ENCODE measurements at places on chromosomes 11 and 22. TPM values are rescaled to one million over a fixed set of nuclear protein-coding genes. Genes with fewer than 3 reads are reported as not detected.

DNA sequence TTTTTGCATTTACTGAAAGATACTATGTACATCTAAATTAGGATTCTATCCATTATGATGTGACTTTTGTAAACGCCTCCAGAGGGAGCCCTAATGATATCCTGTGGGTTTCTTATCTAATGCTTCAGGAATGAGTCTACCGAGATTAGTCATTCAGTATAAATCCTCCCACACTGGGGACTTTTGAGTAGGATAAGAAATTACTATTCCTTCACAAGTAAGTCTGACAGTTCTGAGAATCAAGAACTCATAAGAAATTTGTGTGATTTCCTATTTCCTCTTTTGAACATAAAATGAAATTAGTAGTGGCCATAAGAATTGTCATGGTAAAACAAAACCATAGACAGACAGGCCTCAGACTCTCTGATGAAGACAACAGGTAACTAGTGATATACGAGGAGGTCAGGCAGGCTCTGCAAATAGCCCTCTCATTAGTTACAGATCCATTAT is 10.0 kb upstream of the OR5M1 start:
- DNase-seq: no peak

- no peak for DNase-seq
Measured at GRCh38 chr22:23119494-23120414, 22.0 kb downstream of the RSPH14 start.

- no peak for DNase-seq
Measured at GRCh38 chr11:75014129-75014528, 25.4 kb downstream of the NEU3 start.

GRCh38 chr11:117826832-117827231 is 2.3 kb upstream of the FXYD2 start:
- no peak for DNase-seq

DNA sequence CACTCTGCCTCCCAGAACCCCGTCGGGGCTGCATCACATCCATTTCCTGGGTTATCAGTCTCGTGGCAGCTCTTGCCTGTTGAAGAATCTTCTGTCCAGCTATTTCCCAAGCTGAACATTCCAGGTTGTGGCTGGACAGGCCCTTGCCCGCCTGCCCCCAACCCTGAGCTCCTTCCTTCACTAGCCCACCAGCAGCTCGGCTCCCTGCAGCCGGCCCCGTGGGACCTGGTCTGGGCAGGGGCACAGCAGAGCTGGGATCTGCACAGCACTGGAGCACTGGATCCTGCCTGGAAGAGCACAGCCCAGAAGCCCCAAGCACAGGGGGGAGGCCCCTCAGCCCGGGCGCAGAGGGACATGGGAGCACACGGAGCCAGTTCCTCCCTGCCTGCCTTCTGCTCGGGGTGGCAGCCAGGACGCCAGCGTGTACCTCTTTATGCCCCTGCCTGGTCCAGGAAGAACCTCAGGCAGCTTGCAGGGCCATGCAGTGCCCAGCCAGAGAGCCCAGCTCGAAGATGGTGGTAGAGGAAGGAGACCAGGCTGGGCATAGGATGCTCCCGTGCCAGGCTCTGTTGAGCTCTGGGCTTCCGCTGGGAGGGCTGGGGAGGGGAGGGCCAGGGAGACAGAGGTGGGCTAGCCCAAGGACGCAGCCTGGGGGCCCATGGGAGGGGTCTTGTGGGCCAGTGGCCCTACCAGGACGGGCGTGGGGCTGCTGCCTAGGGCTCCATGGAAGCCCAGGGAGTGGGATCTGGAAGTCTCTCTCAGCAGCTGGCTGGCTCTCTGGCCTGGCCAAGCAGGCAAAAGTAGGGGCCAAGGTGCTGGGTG is 16.6 kb upstream of the GNB1L start:
- no peak for DNase-seq

DNA sequence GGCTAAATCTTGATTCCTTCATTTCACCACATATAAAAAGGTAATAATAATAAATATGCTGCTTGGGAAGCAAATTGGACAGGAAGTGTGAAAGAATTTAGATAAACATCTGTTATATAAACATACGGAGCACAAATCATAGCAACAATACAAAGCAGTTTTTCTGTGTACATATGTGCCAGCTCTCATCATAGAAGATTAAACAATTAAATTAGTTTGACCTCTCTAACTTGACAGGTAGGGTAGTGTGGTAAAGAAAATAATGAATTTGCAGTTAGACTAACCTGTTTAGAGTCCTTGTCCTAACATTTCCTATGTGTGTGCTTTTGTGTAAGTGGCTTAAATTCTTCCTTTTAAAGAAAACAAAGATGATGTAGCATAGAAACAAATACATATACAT is 995.7 kb upstream of the TENM4 start:
- DNase-seq: no peak

DNA sequence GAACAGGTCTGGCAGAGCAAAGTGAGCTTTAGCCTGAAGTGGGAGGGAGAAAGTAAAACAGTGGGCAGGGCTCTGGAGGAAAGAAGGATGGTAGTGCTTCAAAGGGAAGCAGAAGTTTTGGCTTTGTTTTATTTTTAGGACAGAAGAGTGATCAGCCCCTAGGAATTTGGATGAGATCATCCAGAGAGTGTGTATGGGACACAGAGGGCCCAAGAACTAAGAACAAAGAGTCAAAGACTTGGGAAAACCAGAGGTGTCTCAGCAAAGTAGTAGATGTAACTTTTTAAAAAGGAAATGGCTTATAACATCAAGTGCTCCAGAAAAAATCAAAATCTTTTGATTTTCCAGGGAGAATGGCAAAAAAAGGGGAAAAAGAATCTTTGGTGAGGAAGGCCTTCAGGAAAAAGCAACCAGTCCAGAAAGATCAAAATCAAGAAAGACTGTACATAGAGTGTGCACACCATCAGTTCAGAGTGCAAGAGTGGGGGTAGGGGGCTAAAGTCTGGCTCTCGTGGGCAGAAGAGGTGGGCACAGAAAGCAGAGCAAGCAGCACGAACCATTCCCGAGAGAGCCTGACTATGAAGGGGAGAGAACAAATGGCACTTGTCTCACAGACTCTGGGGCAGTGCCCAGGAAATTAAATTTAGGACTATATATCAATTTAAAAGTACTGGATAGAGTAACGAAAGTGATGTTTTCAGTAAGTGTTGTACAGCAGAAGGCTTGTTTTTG is 30.0 kb downstream of the MAPK1 start:
- no peak for DNase-seq

GRCh38 chr11:64371201-64371600 is 12.2 kb downstream of the RPS6KA4 start:
- DNase-seq: no peak

GRCh38 chr11:82782825-82783374 is 49.2 kb upstream of the FAM181B start:
- DNase-seq: no peak

GRCh38 chr22:29914165-29914564 is 31.2 kb downstream of the MTMR3 start:
- DNase-seq: no peak

DNA sequence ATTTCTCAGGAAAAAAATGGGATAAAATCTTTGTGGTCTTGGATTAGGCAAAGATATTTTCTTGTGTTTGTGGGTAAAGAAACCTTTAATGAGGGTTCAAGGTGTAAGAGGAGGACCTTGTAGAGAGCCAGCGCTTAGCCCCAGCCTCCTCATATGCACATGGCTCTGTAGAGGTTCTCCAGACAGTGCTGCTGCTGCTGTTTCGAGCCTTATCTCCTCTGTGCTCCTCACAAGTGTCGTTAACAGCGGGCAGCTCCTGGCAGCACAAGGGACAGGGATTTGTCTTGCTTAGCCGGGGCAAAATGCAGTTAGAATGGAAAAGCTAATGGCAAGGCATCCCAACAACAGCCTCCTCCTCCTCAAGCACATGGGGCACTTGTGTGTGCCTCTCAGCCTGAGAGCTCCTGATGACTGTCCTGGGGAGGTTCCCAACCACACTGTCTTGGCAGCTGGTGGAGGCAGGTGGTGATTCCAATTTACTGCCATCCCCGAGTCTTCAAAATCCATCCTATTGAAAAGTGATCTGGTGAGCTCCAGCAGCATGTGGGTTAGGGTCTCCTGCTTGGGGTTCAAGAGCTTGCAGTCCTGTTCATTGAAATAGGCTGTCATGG is 7.6 kb upstream of the MSANTD2 start:
- no peak for DNase-seq

DNA sequence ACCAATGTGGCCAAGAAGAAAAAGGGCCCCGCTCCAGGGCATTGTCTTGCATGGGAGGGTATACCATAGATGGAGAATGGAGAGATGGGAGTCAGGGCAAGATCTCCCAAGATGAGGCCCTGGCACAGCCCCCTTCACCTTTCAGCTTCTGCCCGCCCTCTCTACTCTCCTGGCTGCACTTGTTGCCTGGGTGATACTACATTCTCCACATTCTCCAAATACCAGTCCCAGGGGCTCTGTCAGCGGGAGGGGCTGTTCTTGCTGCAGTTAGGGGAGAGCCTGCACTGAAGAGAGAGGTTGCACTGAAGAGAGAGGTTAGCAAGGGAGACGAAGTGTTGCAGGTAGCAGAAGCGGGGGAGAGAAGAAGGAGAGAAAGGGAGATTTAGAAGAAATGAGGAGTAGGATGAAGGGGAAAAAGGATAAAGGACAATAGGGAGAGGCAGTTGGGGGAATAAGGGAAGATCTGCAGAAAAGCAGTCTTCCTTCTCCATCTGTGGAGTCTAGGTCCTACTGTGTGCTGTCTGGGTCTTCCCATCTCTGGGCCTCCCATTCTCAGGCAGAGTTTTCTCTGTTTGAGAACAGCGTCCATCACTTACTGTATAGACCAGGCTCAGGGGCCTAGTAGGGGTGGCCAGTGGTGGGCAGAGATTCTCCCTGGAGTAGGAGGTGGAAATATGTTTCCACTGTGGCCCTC is 8.0 kb downstream of the PHLDB1 start:
- peak; percentile 34 for DNase-seq

DNA sequence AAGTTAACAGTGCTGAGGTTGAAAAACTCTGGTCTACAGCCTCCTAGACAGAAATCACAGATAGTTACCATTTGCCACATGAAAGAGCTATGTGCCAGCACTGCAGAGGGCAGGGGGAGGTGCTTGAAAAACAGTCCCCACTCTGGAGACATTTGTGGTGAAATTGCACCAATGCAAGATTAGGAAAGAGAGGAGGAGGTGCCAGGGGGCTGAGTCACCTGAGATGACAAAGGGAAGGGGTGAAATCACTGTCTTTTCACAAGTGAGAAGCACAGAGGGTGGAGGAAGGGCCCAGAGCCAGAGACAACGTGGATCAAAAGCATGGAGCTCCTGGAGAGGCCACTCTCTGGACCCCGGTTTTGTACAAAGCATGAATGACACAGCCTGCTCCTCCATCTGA is 196.3 kb downstream of the BUD13 start:
- DNase-seq: no peak

- DNase-seq: no peak
Measured at GRCh38 chr11:92411431-92411830, 186.8 kb downstream of the FAT3 start.

- no peak for DNase-seq
Measured at GRCh38 chr11:78256962-78257361, 68.2 kb downstream of the USP35 start.

- DNase-seq: peak; percentile 2
Measured at GRCh38 chr22:49322231-49322630, 505.4 kb downstream of the BRD1 start.

DNA sequence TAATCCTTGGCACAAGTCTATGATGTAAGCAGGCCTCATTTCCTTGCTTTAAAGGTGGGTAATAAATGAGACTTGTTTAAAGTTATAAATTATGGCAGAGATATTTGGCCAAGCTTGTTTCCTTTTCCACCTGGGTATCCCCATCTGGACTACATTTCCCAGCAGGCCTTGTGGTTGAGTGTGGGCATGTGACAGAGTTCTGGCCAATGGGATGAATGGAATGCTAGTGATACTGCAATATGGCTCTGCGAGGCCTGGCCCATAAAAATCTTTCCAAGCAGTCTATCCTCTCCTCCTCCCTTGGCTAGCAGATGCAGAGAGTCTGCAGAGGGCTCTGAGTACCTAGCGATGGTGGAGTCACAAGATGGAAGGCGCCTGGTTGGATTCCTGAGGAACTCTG is 102.5 kb downstream of the TIMP3 start:
- no peak for DNase-seq

DNA sequence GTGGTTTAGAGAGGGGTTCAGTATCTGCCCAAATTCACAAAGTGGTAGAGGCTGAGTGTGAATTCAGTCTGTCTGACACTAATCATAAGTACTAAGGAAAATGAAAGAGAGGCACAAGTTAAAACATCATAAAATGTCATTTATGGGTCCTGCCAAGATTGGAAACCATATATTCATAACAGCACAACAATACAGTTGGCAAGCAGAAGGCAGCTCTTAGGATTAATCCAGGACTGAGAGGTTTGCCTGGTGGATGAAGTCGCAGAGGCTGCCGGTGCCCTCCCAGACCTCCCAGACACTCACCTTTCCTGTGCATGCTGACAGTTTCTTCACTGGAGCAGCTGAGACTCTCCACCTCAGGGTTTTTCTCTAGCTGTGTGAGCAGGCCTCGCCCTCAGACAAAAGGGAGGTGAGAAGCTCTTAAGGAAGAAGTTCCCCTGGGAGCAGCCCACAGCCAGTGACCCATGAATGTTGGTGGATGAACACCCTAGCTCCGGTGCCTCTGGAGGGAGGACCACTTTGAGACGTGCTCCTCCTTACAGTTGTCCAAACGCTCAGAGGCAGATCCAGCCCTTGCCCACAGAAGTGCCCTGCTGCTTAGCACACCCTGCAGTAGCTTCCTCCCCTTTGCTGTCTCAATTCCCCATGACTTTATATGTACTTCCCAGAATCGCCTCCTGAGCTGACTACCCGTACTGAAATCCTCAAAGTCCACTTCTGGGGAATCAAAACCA is 43.7 kb downstream of the MAML2 start:
- no peak for DNase-seq

Gene FBXO3
- 37.2 TPM for total RNA-seq

Gene PLAAT2
- total RNA-seq: not detected

Gene UBE4A
- total RNA-seq: 49.8 TPM
